SK-MEL-5 (cell line): ENCODE measurements at places on chromosomes 5 and 9.
A peak's percentile ranks its signal among the peaks of the same experiment; 100 is the strongest.

- peak; percentile 49 for DNase-seq
These were observed 118.2 kb downstream of the KLHL3 start for GRCh38 chr5:137617528-137618205.

DNA sequence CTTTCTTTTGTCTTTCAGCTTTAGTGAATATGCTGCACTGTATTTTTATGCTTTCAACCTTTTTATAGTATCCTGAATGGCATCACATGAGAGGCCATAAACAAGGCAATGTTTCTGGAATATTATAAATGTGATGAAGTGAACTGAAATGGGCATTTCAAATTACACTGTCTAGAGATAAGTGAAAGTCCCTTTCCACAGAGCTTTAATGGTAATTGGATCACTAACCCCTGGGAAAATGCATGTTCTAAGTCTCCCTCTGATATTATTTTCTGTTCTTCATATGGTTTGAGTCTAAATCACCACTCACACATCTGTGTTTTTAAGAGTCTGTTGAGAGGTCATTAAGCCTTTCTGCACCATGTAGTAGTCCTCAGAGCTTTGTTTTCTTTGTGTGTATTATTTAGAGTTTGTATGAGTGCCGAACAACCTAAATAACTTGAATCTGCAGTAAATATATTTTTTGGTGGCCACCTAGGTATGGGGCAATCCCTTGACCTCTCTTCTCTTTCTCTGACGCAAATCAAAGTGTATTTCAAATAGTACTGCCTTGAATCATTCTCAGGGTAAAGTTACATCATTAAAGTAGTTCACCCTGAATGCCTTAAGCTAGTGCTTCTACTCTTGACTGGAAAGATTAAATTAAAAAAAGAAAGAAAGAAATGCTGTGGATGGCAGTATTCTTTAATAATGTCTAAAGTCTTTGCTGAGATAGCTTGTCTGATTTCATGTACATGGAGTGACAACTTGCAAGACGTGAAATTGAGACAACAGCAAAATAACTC lies 1931.0 kb upstream of the CDH6 start:
- DNase-seq = no peak

GRCh38 chr9:134890155-134890495 lies 9.5 kb downstream of the FCN2 start:
- DNase-seq = no peak

- DNase-seq = no peak
These were observed 412.0 kb downstream of the ACTL7B start for GRCh38 chr9:108443741-108444140.

- DNase-seq = no peak
These were observed 57.5 kb downstream of the RICTOR start for GRCh38 chr5:39016587-39017275.

DNA sequence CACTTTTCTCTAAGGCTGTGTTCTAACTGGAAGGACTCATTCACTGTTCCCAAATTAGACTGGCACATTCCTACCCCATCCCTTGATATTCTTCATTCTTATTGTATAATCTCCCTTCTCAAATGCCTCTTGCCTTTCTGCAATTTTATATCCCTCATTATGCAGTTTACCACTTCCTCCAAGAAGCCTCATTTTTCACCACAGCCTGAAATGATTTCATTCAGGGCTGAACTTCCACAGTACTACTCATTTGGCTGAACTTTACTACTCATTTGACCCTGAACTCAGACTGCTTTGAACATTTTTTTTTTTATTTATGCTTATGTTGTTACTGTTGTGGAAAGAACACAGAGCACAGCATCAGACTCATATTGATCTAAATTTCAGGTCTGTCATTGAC lies 32.7 kb downstream of the GRIA1 start:
- no peak for DNase-seq

DNA sequence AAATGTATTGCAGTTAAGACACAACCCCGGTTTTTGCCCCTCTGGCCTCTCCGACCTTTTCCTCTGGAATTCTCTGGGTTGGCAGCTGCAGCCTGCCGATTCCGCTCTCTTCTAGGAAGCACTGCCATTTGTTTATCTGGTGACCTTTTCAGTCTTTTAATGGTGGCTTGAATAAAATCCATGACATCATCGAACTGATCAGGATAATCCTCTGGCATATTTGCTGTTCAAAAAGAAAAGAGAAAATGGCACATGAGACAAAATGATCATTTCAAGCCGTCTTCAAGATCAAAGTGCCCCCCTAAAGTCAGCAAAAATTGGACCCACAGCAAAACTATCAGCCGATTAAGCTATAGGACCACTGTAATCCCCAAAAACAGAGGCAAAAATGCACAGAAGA lies 23.9 kb downstream of the GDNF start:
- DNase-seq = no peak

DNA sequence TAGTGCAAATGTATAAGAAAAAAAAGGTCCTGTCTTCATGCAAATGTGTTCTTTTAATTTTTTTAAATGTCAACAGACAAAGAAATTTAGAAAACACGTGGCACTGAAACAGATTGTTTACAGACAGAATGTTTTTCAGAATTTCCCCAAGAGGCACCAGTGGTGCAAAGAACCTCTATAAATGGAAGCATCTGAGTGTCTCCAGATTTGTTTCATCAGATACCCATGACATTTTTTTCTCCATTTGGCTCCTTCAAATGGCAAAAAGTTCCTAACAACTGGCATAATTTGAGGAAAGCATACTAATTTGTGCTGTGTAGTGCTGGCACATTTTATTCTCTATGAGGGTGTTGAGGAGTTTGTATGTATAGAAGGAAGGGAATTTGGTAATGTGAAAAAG lies 15.0 kb downstream of the CCDC192 start:
- no peak for DNase-seq

GRCh38 chr5:79086116-79086515 lies 16.5 kb downstream of the BHMT2 start:
- no peak for DNase-seq

GRCh38 chr9:84061613-84062193 lies 81.1 kb downstream of the RMI1 start:
- DNase-seq = no peak

DNA sequence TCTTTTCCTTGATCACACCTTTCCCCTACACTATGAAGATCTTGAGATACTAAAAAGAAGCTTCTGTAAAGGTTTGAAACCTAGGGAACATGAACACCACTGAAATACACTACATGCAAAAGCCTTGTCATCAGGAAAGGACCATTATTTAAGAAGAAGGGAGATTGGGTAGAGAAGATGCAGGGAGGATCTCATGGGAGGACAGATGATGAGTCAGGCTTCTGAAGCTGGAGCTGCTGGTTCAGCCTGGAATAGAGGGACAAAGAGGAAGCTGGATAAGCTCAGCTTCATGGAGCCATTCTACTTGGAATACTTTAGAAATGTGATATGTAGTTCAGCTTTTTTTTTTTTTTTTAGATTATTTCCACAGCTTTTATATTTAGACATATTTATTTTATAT lies 169.8 kb downstream of the MAN2A1 start:
- DNase-seq = no peak

GRCh38 chr9:88789785-88790184 lies 201.5 kb upstream of the S1PR3 start:
- no peak for DNase-seq

GRCh38 chr9:69044240-69045219 lies 9.0 kb downstream of the FXN start:
- DNase-seq = no peak

DNA sequence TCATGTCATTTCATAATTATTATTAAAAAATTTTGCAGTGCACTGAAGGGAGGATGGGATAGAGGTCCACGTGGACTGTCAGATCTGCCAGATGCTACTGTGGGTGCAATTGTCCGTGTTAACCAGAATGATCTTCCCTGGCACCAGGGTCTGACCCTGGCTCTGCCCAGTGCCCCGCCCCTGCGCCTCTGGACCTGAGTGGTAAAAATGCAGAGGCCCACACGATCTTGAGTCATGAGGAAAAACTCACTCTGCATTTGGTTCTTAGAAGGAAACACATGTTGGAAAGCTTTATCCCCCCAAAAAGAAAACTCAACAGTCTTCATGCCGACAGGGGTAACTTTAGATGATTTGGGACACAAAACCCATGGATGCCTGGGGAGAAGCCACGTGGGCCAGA lies 20.1 kb upstream of the BARX1 start:
- no peak for DNase-seq

DNA sequence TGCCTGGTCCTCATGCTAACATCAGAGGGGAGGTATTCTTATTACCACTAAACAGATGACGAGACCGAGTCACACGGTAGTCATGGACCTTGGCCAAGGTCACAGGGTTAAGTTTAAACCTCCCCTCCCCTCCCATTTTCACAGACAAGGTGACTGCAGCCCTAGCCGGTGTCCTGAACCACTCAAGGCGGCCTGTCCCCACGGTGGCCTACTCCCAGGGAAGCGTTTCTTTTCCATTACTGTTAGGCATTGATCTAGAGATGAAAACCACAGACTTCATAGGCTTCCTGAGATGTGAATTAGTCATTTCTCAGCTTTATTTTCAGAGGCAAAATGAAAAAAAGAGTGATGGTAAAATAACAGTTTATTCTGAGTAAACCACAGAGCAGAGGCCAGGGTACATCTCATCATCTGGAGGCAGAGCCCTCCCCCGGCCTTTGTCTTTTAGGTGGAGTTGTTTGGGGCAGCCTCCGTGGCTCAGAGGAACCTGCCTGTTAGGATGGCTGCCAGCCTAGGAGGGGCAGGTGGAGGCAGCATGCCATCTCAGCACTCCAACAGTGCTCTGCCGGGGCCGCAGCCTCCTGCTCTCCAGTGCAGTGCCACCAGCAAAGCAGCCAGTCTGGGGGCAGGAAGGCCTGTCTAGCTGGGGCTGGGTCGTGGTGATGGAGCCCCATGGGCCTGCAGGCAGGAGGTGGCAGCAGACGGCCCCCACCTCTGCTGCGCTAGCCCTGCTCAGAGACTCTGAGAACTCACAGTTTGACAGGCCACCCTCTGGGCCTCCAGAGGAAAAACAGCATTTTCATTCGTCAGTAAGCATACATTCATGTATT lies 71.2 kb downstream of the RAPGEF1 start:
- DNase-seq = no peak

DNA sequence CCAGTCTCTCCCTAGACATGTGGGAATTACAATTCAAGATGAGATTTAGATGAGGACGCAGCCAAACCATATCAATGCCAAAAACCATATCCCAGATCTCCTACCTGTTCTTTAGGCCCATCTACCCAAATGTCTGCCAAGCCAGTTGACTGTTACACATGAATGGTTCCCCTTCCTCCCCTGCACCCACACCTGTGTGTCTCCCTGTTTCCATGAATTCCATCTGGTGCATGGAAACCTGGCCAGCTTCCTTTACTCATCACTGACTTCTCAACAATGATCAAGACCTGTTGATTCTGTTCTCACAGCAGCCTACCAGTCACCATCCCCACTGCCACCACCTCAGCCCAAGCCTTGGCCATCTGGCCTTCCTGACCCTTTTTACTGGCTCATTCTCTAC lies 222.7 kb downstream of the NR3C1 start:
- DNase-seq = no peak

DNA sequence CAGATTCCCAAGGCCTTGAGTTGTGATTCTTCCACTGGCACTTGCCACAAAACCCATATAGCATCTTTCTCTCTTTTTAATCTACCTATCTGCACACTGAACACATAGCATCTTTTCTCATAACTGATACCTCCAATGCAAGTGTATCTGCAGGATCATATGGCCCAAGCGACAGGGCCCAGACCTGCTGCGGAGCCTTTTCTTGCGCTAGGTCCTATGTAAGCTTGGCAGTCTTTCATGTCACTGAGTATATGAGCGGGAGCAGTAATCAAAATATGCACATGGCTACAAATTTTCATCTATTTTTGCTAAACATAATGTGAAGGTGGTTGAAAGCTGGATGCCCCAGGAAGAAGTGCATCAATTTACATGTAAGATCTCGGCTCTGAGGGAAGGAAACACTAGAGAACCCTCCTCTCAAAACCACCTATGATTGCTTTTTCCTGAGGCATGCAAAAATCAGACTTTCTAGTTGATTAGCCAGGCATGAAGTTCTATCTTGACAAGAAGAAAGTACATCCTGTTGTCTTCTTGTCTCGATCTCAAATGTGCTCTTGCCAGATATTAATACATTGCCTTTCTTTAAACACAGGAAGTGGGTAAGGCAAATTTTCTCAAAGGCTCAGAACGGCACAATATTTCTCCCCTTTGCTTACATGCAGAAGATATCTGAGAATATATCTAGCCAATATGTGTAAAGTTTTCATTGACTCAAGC lies 26.9 kb upstream of the CEMIP2 start:
- no peak for DNase-seq

DNA sequence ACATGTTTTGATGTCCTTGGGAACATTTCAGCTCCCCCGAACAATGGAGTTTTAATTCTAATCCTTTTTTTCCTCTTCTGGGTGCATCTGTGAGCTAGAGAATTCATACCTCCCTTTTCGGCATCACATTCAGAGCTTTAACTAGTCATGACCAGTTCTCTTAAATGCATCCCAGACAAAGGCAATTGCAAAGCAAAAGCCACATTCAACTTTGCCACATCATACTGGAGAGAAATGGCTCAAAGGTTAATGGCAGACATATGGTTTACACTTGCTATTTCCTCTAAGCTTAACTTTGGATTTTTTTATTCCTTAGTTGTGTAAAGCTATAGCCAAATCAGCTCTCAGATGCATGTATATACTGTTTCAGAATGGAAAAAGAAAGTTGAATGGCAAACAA lies 153.3 kb downstream of the ESM1 start:
- DNase-seq = no peak

GRCh38 chr9:99782962-99783718 lies 38.5 kb upstream of the NR4A3 start:
- DNase-seq = no peak

DNA sequence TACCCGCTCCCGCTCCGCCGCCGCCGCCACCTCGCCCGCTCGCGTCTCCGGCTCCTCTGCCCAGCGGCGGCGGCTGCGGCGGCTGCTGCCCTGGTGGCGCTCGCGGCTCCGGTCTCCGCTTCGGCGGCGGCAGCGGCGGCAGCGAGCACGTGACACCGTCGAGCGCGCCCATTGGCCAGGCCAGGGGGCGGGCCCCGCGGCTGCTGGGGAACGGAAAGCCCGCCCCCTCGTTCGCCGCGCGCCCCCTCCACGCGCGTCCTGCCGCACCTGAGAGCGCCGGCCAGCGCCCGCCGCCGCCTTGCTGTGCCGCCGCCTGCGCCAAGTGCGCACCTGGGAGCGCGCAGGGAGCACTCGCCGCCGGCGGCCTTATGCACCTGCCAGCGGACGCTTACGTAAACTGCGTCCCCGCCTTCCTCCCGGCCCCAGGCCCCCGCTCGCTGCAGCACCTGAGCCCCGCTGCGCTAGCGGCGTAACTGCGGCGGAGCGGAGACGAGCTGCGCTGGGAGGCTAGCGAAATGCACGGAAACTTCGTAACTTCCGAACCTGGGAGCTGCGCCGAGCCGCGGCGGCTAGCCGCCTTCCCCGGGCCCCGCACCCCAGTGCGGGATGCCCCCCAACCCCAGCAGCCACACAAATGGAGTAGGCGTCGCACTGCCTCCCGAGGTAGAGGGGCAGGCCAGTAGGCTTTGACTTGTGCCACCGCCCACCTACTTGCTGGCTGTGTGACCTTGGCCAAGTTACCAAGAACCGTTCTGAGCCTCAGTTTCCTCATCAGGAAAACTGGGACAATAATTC lies at the start of gene STRBP:
STRBP (minus strand) TSS at position 122 of the 795 bp plus-strand sequence. CDS start 84,452 bp downstream, outside the sequence.
- peak; percentile 82 for DNase-seq
